Cerebellum (tissue), 4 donors: ENCODE measurements at places on chromosomes 7 and 10. TPM values are rescaled to one million over a fixed set of nuclear protein-coding genes. Genes with fewer than 3 reads are reported as not detected.

Gene UTF1
- total RNA-seq, result not detected

Gene FAM237B
- total RNA-seq, result not detected

Gene OR2A42
- total RNA-seq, result 0.45 TPM

Gene VDAC2
- 88.6 TPM for total RNA-seq

Gene ANXA8L1
- total RNA-seq, result not detected

Gene GIMAP4
- 6.4 TPM for total RNA-seq

Gene LBX1
- total RNA-seq, result 1.6 TPM

Gene CALY
- 6.6 TPM for total RNA-seq

Gene SFMBT2
- 51.0 TPM for total RNA-seq
